Mucosa of descending colon (tissue), 3 donors: ENCODE measurements at places on chromosomes 1 and 21. TPM values are rescaled to one million over a fixed set of nuclear protein-coding genes. Genes with fewer than 3 reads are reported as not detected.

DNA sequence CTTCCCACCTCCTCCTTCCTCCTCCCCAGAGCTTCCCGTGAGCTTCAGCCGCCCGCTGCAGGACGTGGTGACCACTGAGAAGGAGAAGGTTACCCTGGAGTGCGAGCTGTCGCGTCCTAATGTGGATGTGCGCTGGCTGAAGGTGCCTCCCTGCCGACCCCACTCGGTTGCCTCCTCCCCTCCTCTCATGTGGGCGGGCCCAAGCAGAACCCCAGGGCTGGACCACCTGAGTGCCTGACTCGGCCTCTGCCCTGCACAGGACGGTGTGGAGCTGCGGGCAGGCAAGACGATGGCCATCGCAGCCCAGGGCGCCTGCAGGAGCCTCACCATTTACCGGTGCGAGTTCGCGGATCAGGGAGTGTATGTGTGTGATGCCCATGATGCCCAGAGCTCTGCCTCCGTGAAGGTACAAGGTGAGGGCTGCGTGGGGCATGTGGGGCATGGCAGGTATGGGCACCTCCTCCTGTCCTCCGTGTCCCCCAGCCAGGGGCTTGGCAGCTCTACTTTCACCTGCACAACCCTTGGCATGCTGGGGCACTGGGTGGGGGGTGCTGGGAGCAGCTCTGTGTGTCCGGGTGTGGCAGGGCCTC, 69.2 kb downstream of the OBSCN start:
- no peak for DNase-seq

GRCh38 chr1:53804791-53805505, 33.1 kb downstream of the NDC1 start:
- no peak for DNase-seq

GRCh38 chr1:59007429-59007819, 223.6 kb upstream of the JUN start:
- DNase-seq: no peak

DNA sequence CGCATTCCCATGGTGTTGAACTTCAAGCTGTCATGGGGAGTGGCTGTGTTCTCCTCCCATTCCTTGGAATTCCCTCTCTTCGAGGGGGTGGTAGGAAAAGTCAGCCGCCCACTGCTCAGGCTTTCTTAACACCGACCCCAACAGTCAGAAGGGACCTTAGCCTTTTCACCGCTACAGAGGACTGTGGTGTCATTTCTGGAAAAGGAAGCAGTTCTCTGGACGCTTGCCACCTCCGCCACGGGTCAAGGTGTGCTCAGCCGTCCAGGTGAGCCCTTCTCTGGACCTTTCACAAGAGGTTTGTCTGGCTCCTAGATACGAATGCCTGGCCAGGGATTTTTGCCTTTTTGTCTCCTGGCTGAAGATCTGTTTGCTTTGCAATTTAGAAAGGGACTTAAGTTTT, 31.8 kb downstream of the CLIC6 start:
- no peak for DNase-seq

GRCh38 chr1:33119532-33120217, 38.7 kb downstream of the AZIN2 start:
- DNase-seq: no peak

- DNase-seq: no peak
Observed at GRCh38 chr1:190754666-190755065, 277.0 kb upstream of the BRINP3 start.

GRCh38 chr1:26493267-26493666, 21.0 kb downstream of the HMGN2 start:
- DNase-seq: no peak

- DNase-seq: no peak
Observed at GRCh38 chr1:94119306-94119705, 1.6 kb downstream of the ABCA4 start.

CCDC185 gene
- total RNA-seq: not detected

CRNN gene
- not detected for total RNA-seq

CR1L gene
- total RNA-seq: not detected
